Stimulated activated CD8-positive, alpha-beta memory T cell treated with anti-CD3 and anti-CD28 coated beads, Interleukin-7, amount 100 ng/mL, for 1 hour (primary cell): ENCODE measurements at places on chromosomes 5 and 9.

GRCh38 chr5:126591549-126591948 lies 3.5 kb downstream of the ALDH7A1 start:
- DNase-seq: no peak

GRCh38 chr5:25701936-25702335 lies 1057.2 kb upstream of the CDH10 start:
- no peak for DNase-seq

DNA sequence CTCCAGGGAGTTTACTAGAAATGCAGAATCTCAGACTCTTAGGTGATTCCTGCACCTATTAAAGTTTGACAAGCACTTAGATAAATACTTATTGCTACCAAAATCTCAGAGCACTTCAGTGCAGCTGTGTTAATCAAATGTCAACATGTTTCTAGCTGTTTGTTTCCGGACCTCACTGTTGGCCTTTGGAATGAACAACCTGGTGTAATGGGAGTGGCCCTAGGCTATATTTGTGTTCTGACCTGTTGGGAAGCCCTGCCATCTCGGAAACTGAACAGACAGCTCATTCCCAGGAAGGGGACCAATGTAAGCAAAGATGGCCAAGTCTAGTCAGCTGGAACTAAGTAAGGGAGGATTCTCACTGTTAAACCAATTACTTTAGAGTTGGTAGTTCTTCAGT lies 145.0 kb upstream of the SLC28A3 start:
- DNase-seq: no peak

DNA sequence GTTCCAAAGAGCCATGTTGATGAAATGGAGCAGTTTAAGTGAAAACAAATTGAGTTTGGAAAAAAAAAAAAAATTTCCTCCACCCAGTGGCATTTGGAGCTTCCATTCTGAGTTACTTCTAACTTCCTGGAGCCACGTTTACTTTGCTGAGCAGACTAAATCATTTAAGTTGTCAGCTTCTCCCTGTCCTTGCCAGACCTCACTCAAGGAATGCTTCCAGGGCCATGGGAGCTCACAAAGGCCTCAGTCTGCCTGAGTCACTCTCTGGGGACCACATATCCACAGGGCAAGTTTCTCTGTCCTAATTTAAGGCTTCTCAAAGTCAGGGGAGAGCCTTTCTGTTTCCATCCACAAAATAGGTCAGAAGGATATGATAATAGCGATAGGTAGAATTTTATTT lies 210.3 kb upstream of the TNC start:
- no peak for DNase-seq

DNA sequence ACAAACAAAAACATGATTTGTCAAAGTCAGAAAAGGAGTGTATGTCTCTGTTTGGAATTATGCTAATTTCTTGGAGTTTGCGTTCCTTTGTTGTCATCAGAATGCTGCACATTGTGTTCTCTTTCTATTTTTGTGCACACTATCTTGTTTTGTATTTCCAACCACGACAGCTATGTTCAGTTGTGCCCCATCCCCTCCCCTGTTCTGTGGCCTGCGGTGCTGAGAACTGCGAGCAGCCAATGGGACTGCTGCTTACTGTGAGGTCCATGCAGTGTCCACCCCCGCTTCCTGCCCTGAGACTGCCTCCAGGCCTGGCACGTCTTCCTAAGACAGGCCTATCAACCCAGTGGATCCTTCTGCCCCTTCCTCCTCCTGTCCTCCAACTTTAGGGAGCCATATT lies 76.8 kb downstream of the PALM2AKAP2 start:
- DNase-seq: no peak
